ENCODE measurements at places on chromosomes 2 and 18. TPM values are rescaled to one million over a fixed set of nuclear protein-coding genes. Genes with fewer than 3 reads are reported as not detected.

Gene DSG4
- not detected for total RNA-seq

Gene ARHGEF4
- total RNA-seq: 0.83 TPM

Gene NTSR2
- total RNA-seq: under 0.01 TPM

Gene GRHL1
- total RNA-seq: 0.77 TPM

Gene B3GNT7
- total RNA-seq: 0.17 TPM

Gene VWC2L
- total RNA-seq: not detected

Gene HES6
- total RNA-seq: 3.6 TPM

Gene SATB2
- total RNA-seq: 13.9 TPM

Gene ALPG
- not detected for total RNA-seq

Gene DTNA
- total RNA-seq: 28.2 TPM

Gene CCDC195
- total RNA-seq: not detected

Gene KDM3A
- 20.5 TPM for total RNA-seq

Gene BOD1L2
- total RNA-seq: not detected

Gene ADRA2B
- total RNA-seq: not detected

Gene C2orf80
- total RNA-seq: not detected

Gene PIEZO2
- 6.6 TPM for total RNA-seq

Gene WNT10A
- total RNA-seq: not detected

Gene EFHD1
- not detected for total RNA-seq

Gene MAPRE3
- 7.9 TPM for total RNA-seq

Gene GTF2A1L
- total RNA-seq: 3.3 TPM

Gene LIMS2
- 0.51 TPM for total RNA-seq
